ENCODE measurements at places on chromosomes 1 and 21. TPM values are rescaled to one million over a fixed set of nuclear protein-coding genes. Genes with fewer than 3 reads are reported as not detected.

The EVA1B gene
- total RNA-seq, result 40.4 TPM

The CRYAA gene
- not detected for total RNA-seq

The EPHX1 gene
- 18.0 TPM for total RNA-seq

DNA sequence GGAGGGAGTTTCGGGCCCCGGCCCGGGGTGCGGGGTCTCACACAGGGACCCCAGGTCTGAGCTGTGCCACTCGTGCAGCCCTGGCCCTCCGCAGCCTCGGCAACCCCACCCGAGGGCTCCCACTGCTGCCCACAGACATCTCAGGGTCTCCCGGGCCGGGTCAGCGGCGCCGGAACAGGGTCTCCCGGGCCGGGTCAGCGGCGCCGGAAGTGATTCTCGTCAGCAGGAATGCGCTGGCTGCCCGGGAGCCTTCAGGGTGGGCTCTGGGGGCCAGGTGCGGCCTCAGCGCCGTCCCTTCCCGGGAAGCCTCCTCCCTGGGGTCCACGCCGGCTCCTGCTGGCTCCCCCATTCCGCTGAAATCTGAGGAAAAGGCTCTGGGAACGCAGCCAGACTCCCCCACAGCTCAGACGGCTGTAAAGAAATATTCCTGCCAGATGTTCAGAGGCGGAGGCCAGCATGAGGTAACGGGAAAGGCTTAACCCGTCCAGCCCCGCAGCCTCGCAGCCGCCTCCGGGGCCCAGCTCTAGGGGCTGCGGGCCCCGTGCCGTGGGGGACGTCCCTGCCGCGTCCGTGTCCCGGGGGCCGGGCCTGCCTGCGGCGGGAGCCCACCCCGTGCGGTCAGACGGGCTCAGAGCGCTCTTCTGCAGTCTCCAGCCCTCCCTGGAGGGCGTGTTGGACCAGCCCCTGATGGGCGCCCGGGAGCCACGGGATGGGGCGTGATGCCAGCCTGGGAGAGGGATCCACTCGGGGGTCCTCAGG lies 8.7 kb upstream of the COL6A1 start:
- peaks cover 31% of the 10 kb centered on the region for H3K4me1 ChIP-seq
- H3K4me3 ChIP-seq, result no peak overlapping the region
- H3K27me3 ChIP-seq, result peaks cover 26% of the 10 kb centered on the region
- H3K36me3 ChIP-seq, result no peaks in the 10 kb centered on the region
- no peak overlapping the region for H3K27ac ChIP-seq

- H3K27me3 ChIP-seq, result peaks cover 27% of the 10 kb centered on the region
- H3K4me1 ChIP-seq, result no peaks in the 10 kb centered on the region
- H3K36me3 ChIP-seq, result no peaks in the 10 kb centered on the region
- no peak overlapping the region for H3K4me3 ChIP-seq
- no peak for DNase-seq
These were observed 47.1 kb upstream of the HMCN1 start for GRCh38 chr1:185686821-185687778.

DNA sequence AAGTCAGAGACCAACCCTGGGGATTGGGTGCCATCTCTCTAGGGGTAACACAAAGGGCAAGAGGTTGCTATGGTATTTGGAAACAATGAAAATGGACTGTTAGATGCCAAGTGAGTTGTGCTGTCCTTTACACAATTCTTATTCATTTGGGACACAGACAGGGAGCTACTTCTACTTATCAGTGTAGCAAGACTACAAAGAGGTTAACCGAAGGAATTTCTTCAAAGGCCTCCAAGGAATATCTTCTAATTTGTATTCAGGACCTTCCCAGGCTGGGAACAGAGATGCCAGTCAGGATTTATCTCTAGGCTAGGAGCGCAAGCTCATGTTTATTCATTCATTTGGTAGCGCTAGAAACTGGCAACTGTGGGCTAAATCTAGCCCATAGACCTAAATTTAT lies 2.6 kb downstream of the NAXE start:
- no peaks in the 10 kb centered on the region for H3K27me3 ChIP-seq
- H3K4me1 ChIP-seq, result peaks cover 5% of the 10 kb centered on the region
- H3K27ac ChIP-seq, result no peak overlapping the region
- DNase-seq, result no peak

Measured in cardiac muscle cell (in vitro differentiated cells and primary cell).